ENCODE measurements at places on chromosomes 1 and 21.

DNA sequence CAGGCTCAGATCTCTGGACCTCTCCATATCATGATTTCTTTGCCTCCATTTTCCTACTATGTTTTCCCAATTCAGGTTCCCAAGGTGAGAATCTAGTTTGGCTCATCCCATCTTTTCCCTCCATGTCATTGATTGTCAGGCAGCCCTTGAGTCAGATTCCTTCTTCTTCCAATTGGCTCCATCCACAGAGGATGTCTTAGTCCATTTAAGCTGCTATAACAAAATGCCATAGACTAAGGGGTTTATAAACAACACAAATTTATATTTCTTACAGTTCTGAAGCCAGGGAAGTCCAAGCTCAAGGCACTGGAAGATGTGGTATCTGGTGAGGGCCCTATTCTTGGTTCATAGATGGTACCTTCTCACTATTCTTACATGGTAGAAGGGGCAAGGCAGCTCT, 42.8 kb upstream of the SLC2A1 start:
- no peak for DNase-seq

- DNase-seq, result no peak
These were observed 883 bp downstream of the CHODL start for GRCh38 chr21:18245464-18245967.

- DNase-seq, result no peak
These were observed 284.5 kb upstream of the USP25 start for GRCh38 chr21:15445327-15445726.

- no peak for DNase-seq
These were observed 13.9 kb upstream of the XPR1 start for GRCh38 chr1:180617774-180618395.

- no peak for DNase-seq
These were observed 50.5 kb downstream of the EPHB2 start for GRCh38 chr1:22761101-22761500.

DNA sequence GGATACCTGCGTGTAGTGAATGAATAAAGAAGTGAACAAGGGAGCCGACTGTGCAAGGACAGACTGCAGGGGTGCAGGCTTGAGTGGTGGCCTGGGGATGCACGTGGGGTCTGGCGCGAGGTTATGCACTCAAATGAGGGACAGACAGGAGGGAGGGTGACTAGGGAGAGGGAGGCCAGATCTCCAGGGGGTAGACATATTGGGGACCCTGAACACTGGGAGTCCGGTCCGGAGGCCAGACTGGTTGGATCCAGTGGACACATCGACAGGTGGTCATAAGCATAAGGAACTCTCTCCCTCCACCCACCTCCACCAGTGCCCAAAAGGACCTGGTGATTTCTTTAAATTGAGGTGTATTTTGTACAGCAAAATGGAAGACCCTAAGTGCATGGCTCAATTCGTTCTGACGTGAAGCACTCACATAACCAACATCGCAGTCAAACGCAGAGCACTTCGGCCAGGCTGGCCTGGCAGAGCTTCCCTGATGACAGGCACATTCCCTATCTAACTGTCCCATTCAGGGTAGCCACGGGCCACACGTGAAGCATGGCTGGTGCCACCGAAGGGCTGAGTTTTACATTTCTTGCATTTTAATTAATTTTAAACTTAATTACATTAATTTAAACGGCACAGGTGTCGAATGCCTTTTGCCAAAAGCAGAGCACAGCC, 14.0 kb downstream of the WNT3A start:
- DNase-seq, result no peak

- DNase-seq, result no peak
These were observed 185.4 kb downstream of the DYRK1A start for GRCh38 chr21:37551993-37552355.

- DNase-seq, result no peak
These were observed 581 bp downstream of the SSU72 start for GRCh38 chr1:1573843-1574720.

DNA sequence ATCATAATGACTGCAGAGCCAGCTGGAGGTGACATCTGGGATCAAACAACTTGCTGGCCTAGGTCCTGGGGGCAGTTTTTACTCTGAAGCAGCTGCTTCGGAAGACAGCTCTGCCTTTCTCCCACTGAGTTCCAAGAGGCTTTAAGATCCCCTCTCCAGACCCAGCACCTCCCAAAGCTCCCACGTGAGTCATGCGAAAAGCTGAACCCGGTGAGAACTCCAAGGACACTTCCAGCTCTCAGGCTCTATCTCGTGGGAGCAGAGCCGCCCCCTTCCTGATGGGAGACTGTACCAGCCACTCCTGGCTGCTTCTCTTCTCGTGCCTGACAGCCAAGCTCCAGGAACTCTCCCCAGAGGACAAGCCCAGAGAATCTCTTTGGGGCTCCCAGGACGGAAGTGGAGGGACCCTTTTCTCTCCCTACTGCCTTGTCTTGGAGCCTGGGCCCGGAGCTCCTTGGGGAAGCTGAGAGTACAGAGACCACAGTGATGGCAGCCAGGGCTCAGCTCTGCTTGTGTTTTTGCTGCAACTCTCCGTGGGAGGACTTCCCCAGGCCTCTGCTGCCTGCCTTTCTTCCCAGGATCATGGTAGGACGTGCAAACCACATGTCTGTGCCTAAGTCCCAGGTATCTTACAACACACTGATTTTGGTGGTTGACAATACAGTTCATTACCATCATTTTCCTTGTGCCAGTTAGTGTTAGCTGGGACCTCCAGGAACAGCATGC, 40.6 kb downstream of the STUM start:
- DNase-seq, result no peak

- no peak for DNase-seq
These were observed 4.2 kb upstream of the NVL start for GRCh38 chr1:224333939-224334786.

DNA sequence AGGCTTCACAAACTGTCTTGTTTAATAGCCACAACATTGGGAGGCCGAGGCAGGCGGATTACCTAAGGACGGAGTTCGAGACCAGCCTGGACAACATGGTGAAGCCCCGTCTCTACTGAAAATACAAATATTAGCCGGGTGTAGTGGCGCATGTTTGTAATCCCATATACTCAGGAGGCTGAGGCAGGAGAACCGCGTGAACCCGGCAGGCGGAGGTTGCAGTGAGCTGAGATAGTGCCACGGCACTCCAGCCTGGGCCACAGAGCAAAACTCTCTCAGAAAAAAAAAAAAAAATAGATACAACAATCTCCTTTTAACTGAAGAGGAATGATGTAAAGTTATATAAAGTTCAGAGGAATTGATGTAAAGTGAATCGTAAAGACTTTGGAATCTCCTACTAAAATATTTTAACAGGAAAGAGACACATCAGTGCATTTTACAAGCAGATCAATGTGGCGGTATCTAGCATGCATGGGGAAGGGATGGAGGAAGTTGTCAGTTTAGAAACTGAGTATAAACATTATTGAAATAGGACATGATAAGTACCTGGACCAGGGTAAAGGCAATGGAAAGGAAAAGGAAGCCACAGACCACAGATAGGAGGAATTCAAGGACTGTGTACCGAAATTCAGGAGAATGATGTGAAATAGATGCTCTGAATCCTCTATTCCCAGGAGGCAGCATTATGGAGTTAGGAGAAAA, 41.5 kb downstream of the PTPRC start:
- no peak for DNase-seq

DNA sequence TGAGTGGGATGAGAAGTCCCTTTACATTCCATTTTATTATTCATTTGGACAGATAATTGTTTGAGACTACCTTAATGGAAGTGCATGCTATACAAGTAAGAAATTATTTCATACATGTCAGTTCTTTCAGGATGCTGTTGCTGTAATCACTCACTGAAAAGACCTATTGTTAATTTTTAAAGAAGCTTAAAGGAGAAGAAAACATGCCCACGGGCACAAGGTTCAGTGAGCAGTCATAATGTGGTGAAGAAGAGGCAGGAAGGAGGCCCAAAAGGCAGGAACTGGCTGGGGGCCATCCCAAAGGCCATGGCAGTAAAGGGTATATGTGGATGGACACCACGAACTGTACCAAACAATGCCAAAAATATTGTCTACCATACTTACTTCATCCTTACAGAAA, 206.0 kb downstream of the LYPLAL1 start:
- no peak for DNase-seq
